CD4-positive, alpha-beta T cell treated with Interferon alpha-2 for 1 hour (primary cell): ENCODE measurements at places on chromosomes 3 and 15.

- no peak for DNase-seq
These were observed 331.8 kb downstream of the ZIC1 start for GRCh38 chr3:147740928-147741327.

- no peak for DNase-seq
These were observed 2.9 kb upstream of the EPHA3 start for GRCh38 chr3:89104499-89104898.

- no peak for DNase-seq
These were observed 132.6 kb upstream of the LRRN1 start for GRCh38 chr3:3666664-3667063.

GRCh38 chr3:31710123-31710803 is 177.5 kb downstream of the STT3B start:
- no peak for DNase-seq

GRCh38 chr15:62482785-62483429 is 317.8 kb upstream of the C2CD4B start:
- no peak for DNase-seq

DNA sequence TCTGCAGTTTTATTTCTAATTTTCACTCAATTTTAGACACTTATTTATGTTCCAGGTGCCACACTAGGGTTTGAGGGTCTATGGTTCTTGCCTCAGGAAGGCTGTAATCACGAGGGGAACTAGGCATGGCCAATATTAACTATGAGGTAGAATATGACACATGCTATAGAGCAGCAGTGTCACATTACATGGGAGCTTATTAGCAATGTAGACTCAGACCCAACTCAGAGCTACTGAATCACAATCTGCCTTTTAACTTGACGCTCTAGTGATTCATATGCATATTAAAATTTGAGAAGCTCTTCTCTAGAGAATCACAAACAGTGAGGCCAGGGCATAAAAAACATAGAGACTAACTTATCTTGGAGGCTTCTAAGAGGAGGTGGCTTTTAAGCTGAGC is 32.8 kb upstream of the MRPL3 start:
- DNase-seq, result no peak

GRCh38 chr15:72306211-72306785 is 13.7 kb downstream of the CELF6 start:
- DNase-seq, result peak; percentile 66

GRCh38 chr15:46461416-46461815 is 826.6 kb downstream of the SQOR start:
- DNase-seq, result no peak

- DNase-seq, result no peak
These were observed 109.5 kb downstream of the STAG1 start for GRCh38 chr3:136642711-136643110.

DNA sequence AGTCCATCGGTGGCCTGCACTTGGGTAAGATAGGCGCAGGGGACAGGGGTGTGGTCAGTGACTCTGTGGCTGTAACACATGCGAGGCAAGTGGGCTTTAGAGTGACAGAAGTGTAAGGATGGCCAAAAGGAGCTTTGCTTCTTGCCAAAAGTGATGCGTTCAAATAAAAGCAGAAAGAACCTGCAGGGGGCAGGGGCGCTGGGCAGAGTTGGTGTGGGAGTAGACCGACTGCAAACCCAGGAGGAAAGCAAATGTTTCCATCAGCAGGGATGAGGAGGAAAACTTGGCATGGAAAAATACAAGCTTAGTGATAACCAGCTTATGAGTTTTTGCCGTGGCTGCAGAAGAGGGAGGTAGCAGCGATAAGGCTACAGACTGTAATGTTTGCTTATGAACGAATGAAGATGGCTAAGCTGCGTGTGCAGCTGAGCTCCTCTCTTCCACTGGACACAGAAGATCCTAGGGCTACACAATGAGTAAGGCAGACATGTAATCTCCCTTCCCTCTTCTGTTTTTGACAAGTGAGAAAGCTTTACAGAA is 149.4 kb downstream of the WNT5A start:
- DNase-seq, result no peak

- DNase-seq, result no peak
These were observed 324.1 kb downstream of the MECOM start for GRCh38 chr3:169339386-169339785.

- DNase-seq, result no peak
These were observed 131.9 kb downstream of the TBC1D2B start for GRCh38 chr15:77945566-77945965.

DNA sequence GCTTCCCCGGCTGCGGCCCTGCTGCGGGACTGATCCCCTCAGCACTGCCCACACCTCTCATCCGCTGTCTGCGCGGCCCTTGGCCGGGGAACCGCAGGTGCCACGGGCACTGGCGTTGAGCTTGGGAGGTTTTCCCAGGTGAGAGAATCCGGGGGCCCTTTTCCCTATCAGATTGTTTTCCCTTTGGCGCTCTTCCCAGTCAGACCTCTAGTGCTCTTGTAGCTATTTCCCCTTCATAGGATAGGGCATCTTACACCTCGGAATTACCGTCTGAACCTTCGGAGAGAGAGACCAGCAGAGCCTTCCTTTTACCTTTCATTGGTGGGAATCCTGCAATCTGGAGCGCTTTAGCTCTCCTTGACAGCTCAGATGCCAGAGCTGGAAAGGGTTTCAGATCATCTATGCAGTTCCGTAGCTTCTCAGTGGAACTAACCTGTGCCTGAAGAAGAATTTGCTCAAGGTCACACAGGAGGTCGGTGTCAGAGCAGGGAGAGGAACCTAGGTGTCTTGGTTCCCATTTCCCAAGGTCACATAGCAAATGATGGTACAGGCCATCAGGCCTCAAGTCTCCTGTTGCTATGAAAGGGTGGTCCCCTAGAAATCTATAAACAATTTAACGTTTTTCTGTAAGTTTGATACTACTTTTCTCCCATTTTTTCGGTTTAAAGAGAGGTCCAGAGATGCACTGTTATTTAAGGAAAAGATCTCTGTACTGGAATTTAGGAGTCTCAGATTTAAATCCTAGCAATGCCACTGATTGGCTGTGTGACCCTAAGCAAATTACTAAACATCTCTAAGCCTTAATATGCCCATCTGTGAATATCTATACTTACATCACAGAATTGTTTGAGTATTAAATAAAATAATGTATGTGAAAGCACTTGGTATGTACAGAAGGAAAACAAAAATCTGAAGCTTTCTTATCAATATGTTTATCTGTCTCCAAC is 916 bp downstream of the IDH3A start:
- no peak for DNase-seq

DNA sequence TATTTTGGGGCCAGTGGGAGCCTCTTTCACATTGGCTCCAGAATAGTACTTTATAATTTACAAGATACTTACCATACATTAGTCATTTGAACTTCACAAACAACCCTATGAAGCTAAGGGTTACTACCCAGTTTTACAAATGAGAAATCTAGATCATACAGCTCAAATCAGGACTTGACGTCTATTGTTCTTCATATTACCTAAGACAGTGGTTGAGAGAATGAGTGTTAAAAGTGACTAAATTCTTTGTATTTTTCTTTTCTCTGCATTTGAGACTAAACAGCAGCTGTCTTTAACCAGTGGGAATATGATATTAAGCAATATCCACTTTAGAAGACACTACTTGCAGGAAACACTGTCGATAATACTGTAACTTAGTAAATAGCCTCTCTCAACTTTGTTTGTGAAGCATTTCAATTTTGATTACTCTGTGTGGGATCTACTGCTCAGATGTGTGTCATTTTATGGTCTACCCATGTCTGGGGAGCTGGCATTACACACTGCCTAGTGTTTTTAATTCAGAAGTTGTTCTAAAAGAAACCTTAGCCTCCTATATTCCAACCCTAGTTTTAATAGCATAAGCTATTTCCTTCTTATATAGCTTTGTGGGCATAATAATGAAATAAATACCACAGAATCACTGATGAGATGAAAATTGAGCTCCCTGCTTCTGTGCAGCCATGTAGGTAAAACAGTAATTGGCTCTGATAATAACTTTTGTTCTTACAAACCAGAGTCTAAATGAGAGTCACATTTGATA is 45.9 kb downstream of the IQCH start:
- DNase-seq, result no peak

- DNase-seq, result no peak
These were observed 35.5 kb downstream of the CLSTN2 start for GRCh38 chr3:139970526-139970925.

GRCh38 chr3:31567036-31567435 is 34.3 kb downstream of the STT3B start:
- DNase-seq, result peak; percentile 47

DNA sequence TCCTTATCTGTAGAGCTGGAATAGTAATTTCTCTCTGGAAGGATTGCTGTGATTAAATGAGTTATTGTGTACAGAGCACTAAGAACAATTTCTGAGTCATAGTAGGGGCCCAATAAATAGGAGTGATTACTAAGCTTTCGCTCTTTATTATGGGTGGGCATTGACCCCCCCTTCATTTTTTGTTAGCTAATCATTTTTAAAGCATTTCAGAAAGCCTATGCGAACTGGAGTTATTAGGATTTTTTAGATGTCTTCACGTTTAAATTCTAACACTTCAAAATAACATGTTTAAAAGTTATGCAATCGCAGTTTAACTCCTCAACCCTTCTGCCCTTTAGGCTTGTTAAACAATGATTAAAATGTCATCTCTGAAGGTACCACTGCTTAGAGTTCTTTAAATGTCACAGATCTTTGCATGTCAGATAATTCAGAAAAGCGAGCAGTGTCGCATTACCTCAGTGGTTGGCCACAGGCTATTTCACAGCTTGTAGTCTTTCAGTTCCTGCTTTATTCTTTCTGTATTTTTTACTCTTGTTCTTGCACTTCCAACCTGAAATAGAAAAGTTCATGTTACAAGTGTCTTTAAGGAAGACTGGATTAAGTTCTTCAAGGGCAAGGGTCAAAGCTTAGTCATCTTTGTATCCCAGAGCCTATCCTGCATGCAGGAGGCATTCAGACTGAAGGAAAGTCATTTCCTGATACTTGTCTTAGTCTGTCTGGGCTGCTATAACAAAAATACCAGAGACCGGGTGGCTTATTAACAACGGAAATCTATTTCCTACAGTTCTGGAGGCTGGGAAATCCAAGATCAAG is 102.9 kb downstream of the FNDC3B start:
- no peak for DNase-seq

GRCh38 chr3:20811631-20812030 is 625.6 kb upstream of the SGO1 start:
- DNase-seq, result no peak

- no peak for DNase-seq
These were observed 10.3 kb upstream of the IL12A start for GRCh38 chr3:159978353-159978752.

DNA sequence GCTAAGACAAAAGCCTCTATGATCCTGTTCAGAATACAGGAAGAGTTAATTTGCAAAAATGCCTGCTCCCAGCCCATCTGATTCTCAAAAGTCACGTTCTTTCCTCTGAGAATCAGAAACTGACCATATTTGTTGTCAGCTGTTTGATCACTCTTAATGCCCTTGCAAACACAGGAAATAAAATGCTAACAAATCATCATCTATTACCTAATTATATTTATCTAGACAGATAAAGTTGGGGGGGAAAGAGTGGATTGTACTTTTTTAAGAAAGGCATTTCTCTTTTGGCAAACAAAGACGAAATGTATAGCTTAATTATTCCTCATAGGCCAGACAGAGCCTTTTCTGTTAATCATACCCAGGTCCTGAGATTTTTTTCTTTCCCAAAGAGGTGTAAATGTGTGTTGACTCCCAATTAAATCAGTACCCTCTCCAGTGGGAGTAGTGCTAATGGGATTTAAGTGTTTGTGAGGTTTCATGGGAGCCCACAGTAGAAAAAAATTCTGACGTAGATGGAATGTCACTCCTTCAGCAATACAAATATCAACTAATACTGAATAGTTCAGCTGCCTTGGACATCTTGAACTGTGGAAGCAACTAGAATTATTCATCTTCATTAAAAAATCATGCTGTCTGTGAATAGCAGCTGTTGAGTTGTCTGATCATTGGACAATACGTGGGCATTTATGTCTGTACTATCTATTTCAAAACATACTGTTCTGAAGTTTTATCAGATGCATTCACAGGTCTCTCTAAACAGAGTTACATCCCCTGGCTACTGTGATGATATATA is 22.5 kb upstream of the BNIP2 start:
- no peak for DNase-seq

GRCh38 chr3:140303875-140304274 is 368.9 kb downstream of the CLSTN2 start:
- no peak for DNase-seq

DNA sequence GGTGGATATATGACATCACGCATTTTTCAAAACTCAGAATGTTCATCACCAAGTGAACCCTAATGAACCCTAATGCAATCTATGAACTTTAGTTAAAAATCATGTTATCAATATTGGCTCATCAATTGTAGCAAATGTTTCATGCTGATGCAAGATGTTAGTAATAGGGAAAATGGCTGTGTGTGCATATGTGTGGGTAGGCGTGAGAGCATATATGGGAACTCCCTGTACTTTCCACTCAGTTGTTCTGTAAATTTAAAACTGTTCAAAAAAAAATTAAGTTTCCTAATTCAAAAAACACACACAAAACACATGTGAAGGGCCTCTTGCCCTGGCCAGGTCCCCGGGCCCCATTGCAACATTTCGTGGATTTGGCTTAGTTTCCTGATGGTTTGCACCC is 89.7 kb upstream of the PROK2 start:
- no peak for DNase-seq

GRCh38 chr3:161265916-161266571 is 44.9 kb downstream of the NMD3 start:
- no peak for DNase-seq

DNA sequence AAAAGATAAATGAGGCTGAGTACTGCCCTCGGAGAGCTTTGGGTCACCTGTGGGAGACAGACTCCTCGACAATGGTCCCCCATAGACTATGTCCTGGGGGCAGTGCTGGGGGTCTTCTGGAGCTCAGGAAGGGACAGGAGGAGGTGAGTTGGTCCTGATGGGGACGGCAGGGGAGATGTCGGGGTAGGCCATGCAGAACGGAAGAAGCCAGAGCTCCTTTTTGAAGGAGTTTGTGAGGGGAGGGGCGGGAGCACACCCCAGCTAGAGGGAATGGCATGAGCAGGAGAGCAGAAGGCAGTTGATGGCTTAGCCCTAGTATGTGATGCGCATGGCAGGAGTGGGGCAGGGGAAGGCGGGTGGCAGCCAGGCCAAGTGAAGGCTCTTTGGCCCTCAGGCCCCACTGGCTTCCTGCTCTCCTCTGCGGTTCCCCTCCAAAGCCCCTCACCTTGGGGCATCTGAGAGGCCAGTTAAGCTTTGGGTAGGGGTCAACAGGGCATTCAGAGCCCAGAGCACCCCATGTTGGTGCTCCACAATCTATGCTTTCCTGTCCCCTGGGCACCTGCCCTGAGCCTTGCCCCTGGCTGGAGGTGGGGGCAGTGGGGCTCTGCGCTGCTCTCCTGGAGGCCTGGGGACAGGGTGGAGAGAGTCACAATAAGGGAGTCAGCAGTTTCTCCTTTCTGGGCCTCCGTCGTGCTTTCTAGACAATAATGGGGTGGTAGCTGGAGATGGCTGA is 179.3 kb downstream of the SMAD6 start:
- DNase-seq, result no peak

- DNase-seq, result no peak
These were observed 43.4 kb downstream of the GPR160 start for GRCh38 chr3:170081079-170081741.

DNA sequence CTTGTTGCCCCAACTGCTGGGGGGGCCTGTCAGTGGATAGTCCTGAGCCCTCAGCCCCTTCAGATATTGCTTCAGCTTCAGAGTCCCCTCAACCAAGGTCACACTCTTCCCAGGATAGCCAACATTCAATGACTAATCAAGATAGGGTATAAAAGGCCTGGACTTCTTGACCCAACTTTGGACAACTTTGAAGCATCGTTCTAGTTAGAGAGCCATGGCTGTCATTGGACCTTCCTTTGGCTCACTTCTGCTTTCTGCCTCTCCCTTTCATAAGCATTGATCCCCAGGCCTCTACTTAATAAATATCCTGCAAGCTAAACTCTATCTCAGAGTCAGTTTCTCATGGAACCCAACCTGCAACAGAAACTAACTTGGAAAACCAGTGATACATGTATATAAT is 31.3 kb upstream of the DCLK3 start:
- DNase-seq, result no peak
